ENCODE measurements at places on chromosomes 13 and 19. TPM values are rescaled to one million over a fixed set of nuclear protein-coding genes. Genes with fewer than 3 reads are reported as not detected.

Gene NLRP4
- polyA plus RNA-seq = 0.17 TPM

Gene CLEC17A
- 13.7 TPM for polyA plus RNA-seq

Gene GPR18
- polyA plus RNA-seq = 7.5 TPM

Gene MBD3L2
- polyA plus RNA-seq = not detected

Gene FGF21
- not detected for polyA plus RNA-seq

Gene GAPDHS
- not detected for polyA plus RNA-seq

Gene LHFPL6
- polyA plus RNA-seq = 16.8 TPM

Gene OR7A5
- polyA plus RNA-seq = not detected

Gene APOE
- 111 TPM for polyA plus RNA-seq

Gene ZNF844
- 4.8 TPM for polyA plus RNA-seq

Gene SLC25A41
- polyA plus RNA-seq = 1.1 TPM

Gene ICAM5
- 0.92 TPM for polyA plus RNA-seq

Gene C13orf42
- polyA plus RNA-seq = not detected

Gene NPHS1
- polyA plus RNA-seq = 0.35 TPM

Gene ZNF529
- polyA plus RNA-seq = 0.69 TPM
